ENCODE measurements at places on chromosomes 2 and 18. TPM values are rescaled to one million over a fixed set of nuclear protein-coding genes. Genes with fewer than 3 reads are reported as not detected.

Gene CTAGE1
- polyA plus RNA-seq, result not detected

Gene OTOS
- 3.5 TPM for polyA plus RNA-seq

Gene MARCHF4
- 41.1 TPM for polyA plus RNA-seq

Gene ITGB6
- not detected for polyA plus RNA-seq

Gene TMEM182
- 3.1 TPM for polyA plus RNA-seq

Gene SLC11A1
- 1.7 TPM for polyA plus RNA-seq

Gene TBR1
- polyA plus RNA-seq, result 9.4 TPM

Data from brain (organoid and tissue), 16 donors.